Activated naive CD8-positive, alpha-beta T cell treated with anti-CD3 and anti-CD28 coated beads for 36 hours (primary cell): ENCODE measurements at places on chromosomes 5 and 9.

DNA sequence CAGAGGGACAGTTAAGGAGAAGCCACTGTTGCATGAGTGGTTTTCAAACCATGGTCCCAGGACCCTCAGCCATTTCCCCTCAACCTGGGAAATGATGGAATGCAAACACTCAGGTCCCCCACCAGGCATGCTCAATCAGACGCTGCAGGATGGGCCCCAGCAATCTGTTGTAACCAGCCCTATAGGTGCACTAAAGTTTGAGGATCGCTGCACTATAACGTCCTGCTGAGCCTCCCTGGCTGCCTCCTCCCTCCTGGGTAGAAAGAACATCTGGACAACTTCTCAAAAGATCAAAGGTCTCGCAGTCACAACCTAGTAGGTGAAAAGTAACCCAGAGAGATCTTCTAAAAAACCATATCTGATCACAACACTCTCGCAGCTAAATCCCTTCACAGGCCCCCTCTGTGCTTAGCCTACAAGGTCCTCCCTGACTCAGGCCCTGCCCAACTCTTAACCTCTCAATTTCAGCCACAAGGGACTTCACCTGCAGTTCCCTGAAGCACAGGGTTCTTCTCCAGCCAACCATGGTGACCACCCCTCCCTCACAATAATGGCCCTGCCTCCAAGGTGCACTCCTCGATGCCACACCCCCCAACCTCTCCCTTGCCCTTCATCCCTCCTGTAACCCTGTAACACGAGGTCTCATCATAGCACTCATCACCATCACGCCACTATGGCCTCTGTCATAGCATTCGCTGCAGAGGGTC is 3.5 kb downstream of the SHB start:
- DNase-seq, result no peak

DNA sequence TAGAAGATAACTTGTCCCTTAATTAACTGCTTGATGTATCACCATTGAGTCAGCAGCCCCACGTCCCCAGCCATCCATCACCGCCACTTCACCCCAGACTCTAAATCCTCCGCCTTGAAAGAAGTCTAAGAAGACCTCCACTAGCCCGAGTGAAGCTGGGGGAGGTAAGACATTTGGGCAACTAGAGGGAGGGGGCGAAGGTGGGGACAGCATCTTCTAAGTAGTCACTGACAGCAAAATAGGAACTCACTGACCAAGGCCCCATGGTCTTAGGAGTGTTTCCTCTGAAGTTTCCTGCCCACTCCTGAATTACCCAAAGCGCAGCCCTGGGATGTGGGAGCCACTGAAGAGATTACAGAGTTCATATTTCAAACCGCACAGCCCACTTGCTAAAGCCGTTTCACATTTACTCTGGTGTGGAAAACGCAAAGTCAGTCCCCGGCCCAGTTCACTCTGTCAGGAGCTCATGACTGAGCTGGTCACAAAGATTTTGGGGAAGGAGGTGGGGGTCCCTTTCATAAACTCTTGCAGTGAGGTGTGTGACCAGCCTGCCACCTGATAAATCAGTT is 107.4 kb downstream of the LHFPL2 start:
- no peak for DNase-seq

GRCh38 chr9:94985649-94986048 is 259.1 kb downstream of the AOPEP start:
- DNase-seq, result no peak

- DNase-seq, result no peak
These were observed 592.4 kb downstream of the CSNK1G3 start for GRCh38 chr5:124104344-124104743.

GRCh38 chr5:13939638-13940037 is 4.8 kb downstream of the DNAH5 start:
- DNase-seq, result no peak

DNA sequence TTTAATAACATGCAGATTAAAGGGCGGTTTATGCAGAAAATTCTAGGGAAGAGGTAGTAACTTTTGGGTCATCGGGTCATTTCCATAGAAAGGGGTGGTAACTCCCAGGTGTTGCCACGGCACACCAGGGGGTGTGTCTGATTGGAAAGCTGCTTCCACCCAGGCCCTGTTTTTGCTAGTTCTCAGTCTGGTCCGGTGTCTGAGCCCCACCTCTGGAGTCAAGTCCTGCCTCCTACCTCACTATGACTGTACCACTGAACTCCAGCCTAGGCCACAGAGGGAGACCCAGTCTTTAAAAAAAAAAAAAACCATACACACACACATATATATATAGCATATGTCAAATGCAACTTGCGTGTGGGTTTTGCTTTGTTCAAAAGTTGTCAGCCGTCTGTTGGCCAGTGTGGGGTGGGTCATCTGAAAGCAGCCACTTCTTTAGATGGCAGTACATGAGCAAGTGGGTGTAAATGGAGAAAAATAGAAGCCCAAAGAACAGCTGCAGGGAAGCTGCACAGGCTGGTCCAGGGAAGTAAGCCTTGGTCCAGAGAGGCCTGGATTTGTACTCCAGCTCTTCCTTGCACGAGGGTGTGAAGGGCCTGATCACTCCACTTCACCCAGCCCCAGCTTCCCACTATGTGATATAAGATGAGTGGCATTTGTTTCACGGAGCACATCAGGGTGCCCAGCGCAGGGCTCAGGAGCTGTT is 110.7 kb upstream of the SPRY4 start:
- DNase-seq, result no peak

- DNase-seq, result no peak
These were observed 2.7 kb downstream of the GNAQ start for GRCh38 chr9:78028926-78029325.

DNA sequence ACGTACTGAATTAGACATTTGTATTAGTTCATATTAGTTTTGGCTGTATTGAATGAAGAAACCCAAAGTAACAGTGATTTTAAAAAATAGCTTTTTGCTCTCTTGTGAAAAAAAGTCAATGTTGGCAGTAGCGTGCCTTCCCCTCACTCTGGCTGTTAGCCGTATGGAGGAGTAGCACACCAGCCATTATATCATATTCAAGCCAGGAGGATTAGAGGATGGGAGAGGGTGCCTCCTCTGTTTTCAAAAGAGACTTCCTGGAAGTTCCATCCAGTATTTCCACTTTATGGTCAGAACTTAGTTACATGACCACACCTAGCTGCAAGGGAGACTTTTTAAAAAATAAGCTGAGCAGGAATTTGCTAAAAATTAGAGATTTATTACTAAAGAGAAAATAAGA is 41.2 kb downstream of the GPR21 start:
- no peak for DNase-seq

- DNase-seq, result no peak
These were observed 20.2 kb upstream of the NREP start for GRCh38 chr5:111776913-111777781.

DNA sequence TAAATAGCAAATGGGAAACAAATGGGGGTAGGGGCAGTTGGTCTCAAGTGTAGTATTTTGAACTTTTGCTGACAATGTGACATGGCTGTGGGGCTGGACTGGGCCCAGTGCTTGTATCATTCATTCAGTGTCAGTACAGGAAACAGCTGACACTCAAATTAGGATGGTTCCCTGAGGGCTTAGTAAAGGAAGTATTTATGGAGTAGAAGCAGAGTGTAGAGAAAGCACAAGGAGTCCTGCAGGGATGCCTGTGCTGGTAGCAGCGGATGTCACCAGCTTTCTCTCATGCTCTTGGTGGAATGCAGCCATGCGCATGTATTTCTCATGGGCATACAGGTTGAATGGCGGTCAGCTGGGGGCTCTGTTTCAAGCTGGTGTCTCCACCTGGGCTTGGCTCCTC is 72.9 kb upstream of the SLC44A1 start:
- no peak for DNase-seq

DNA sequence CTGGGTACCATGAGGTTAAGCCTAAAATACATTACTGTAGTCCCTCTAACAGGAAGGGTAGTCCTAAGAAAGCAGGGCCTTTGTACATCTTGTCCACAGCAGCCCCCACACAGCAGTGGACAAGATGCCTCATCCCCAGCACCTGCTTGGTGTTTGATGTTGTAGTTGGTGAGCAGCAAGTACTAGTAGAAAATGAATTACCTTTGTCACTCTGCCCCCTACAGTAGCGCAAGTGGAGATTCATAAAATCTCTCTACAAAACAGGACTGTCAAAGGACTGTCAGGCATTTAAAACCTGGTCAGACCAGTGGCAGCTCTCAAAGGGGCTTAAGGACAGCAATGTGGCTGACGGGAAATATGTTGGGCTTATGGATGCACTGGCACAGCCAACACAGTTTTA is 122.5 kb downstream of the TMEM174 start:
- DNase-seq, result no peak

DNA sequence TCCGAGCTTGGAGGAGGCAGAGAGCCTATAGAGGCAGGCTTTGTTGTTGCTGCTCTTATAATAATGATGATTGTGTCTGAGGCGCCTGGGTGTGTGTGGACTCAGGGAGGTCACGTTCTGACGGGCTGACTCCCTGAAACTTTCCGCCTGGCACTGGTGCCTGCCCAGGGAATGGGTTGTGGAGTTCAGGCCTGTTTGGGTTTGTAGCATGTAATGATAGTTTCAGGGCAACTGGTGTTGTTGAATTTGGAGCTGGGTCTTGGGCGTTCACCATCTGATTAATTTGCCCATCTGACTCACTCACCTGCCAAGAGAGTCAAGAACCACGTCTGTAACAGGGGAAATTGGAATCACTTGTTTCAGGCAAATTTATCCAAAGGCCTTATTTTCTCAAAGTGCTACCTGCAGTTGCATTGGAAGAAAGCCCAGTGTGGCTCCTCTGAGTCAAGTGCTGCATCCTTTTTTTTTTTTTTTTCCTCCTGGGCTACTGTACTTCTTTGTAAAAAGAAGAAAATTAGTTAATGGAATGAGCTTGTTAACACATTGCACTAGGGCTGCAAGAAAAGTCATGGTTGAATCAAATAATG is 386.5 kb downstream of the GADD45G start:
- no peak for DNase-seq

GRCh38 chr5:147234825-147235635 is at the start of gene STK32A:
TSS of gene STK32A (plus strand) at chr5:147235026. CDS start at chr5:147239635, 4,609 bp downstream.
- no peak for DNase-seq

DNA sequence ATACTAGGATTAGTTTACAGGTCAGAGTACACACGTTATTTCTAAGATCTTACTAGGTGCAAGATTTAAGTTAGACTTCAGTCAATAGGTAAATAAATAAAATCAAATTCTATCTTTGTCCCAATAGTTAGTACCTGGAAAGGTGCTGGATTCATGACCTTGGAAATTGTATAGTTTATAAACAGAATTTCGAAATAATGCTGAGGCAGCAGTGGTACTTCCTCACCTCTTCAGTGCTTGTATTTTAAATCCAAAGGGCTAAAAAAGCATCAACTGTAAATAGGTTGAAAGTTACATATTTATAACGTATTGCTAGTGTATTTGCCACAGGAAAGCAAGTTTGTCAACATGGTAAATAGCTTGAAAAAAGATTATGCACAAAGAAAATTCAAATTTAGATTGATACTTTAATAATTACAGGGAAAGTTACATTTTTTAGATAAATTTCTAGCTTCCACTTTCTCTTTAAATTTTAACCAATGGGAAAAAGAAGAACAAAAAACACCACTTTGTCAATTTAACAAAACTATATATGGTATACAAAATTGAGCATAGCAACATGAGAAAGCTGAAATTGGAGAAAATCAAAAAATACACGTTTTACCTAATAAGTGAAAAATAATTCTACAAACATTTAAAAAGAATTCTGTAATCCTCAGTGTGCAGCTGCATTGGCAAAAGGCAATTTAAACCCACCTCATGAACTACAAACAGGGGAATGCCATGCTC is 46.5 kb downstream of the NR3C1 start:
- DNase-seq, result no peak

DNA sequence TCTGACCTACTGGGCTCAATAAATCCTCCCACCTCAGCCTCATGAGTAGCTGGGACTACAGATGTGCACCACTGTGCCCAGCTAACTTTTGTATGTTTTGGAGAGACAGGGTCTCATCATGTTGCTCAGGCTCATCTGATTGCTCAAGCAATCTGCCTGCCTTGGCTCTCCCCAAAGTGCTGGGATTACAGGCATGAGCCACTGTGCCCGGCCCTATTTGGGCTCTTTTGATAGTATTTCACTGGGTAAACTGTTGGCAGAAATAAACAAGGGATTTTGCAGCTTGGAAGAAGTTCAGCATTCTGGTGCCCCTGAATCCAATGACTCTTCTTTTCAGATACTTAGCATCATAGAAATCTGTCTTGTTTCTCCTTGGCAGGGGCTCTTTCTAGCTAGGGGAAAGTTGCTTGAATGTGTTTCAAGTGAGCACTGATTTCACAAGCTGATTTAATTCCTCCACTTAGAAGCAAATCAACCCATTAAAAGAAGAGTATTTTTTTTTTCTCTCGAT is 146.8 kb downstream of the PAPPA start:
- DNase-seq, result no peak

GRCh38 chr9:7185612-7186011 is 427.8 kb downstream of the KDM4C start:
- no peak for DNase-seq

GRCh38 chr5:71977311-71977710 is 130.0 kb upstream of the MAP1B start:
- no peak for DNase-seq

DNA sequence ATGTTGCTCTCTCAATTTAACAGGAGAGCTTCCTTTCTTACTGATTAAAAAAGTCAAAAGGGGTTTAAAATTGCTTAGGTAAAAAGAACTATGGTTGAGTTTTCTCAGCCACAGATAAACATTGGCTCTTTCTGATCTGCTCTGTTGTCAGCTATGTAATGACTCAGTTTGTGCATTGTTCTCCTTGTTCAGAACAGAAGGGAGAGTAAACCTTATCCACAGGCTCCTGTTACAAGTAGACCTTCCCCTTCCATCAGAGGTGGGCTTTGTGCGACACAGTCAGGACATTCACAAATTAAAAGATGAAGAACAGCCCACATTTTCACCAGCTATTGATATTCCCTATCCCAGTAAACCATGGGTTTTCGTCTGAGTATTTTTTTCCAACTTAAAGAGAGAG is 236.3 kb upstream of the SEMA6A start:
- DNase-seq, result no peak

- no peak for DNase-seq
These were observed 4.6 kb downstream of the BARHL1 start for GRCh38 chr9:132586830-132587591.

DNA sequence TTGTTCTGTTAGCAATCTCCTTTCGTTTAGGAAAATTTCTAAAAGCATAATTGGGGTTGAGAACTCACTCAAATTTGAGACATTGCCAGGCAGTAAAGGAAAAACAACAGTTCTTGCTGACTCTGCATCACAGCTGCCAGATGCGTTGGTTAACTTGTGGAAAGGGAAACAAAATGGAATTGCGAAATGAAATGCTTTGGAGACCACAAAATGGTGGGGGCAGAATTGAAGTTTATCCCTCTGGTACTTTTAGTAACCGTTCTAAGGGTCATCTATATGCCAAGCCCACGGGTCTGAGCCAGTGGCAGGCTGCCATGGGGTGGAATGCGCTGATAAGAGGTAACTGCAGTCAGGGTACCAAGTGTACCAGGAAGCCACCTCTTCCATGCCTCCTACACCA is 28.6 kb upstream of the SELENOP start:
- no peak for DNase-seq

DNA sequence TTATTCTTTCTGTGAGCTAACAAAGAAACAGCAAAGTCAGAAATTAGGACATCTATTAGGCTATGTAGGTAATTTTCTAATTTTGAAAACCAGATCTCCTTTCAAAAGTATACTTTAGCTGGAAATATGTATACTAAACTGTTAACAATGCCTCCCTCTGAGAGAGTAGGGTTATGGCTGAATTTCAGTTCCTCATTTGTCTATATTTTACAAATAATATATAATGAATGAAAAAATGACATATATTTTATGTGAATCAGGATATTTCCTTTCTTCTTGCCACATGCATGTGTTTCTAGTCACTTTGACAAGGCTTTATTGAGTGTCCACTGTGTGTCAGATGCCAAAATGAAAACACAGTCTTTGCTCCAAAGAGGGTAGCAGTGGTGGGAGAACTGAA is 15.4 kb downstream of the HACD4 start:
- no peak for DNase-seq
